T-cell (primary cell): ENCODE measurements at places on chromosomes 16 and 17.

DNA sequence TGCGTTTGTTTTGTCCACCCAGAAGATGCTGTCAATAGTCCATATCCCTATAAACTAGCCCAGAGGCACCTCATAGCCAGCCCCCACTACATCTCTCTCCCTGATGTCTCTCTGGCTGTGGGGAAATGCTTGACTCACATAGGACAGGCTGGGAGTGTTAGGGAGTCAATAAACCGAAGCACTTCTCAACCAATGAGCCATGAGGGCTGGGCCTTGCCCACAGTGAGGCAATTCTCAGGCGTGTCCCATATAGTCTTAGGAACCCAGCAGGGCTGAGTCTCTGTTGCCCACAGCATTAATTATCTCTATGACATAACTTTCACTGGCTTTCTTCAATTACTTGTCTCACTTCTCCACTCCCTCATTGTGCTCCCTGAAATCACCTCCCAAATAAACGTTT lies 387.3 kb upstream of the CDH11 start:
- DNase-seq: no peak

GRCh38 chr17:79296243-79296642 lies 221.6 kb downstream of the ENGASE start:
- no peak for DNase-seq

GRCh38 chr16:28162326-28162877 lies 49.4 kb downstream of the XPO6 start:
- DNase-seq: no peak

DNA sequence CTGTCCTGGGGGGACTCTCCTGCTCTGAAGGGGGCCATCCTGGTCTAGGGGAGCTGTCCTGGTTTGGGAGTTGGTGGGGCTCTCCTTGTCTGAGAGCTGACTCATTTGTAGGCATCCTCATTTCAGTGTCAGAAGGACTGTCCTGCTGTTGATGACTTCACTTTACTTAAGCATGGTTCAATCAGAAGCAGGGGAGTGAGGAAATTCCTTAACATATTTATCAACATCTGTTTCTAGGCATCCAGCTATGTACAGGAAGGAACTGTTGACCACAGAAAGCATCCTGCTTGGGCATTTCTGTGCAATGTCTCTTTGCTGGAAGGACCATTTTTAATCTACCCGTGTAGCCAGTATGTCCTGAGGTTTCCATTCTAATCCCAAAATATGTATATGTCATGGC lies 502.7 kb upstream of the HSBP1 start:
- no peak for DNase-seq

DNA sequence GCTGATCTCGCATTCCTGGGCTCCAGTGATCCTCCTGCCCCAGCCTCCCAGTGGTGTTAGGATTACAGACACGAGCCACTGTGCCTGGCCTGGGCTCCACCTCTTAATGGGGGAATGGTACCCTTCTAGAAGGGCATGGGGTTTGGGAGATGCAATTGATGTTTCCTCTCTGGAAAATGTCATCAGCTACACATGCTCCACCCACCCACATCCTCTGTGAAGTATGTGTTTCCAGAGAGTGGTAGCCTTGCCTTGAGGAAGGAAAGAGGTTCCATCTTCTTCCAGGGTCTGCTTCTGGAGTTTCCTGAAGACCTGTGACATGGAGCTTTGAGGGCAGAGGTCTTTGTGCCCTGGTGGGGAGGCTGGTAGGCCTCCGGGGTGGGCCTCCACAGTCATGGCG lies 45.2 kb upstream of the GSE1 start:
- no peak for DNase-seq

DNA sequence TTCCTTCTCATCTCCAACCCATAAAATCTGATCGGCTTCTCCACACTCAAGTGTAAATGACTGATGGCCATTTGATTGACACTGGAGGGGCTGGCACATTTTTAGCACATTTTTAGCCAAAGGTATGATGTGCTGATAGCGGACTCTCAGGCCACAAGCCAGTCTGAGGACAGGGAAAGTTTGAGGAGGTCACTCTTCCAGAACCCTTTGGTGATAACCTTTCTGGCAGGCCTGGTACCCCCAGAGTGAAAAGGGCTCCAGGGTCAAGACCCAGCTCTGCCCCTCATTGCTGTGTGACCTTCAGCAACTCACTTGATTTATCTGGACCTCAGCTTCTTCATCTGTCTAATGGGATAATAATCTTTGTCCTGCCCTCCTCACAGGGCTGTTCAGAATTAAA lies 1.7 kb upstream of the NLRC5 start:
- no peak for DNase-seq

- DNase-seq: peak; percentile 33
These were observed 950 bp downstream of the KLHDC4 start for GRCh38 chr16:87764600-87765472.

GRCh38 chr17:27762527-27763305 lies 37.6 kb downstream of the NOS2 start:
- DNase-seq: no peak

DNA sequence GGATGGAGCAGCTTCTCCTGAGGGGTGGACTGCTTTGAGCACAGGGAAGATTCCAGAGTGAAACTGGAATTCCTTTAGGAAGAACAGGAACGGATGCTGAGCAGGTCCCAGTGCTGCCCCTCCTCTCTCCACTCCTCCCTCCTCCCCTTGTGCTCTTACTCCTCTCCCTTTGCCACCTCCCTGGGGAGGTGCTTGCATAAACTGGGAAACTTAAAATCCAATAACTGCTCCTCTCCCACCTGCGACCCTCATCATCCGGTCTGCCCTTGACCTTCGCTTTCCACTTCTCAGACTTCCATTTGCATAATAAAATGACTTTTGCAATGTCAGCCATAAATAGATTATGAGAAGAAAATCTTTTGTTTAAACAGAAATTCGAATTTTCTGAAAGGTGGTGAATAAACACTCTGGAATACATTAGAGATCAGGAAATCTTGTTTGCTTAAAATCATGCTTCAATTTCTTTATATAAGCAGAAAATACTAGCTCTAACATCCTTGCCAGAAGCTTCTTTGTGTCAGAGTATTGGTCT lies 23.7 kb downstream of the HSBP1 start:
- DNase-seq: no peak

- DNase-seq: no peak
These were observed 57.7 kb upstream of the RBFOX3 start for GRCh38 chr17:79668344-79669250.

DNA sequence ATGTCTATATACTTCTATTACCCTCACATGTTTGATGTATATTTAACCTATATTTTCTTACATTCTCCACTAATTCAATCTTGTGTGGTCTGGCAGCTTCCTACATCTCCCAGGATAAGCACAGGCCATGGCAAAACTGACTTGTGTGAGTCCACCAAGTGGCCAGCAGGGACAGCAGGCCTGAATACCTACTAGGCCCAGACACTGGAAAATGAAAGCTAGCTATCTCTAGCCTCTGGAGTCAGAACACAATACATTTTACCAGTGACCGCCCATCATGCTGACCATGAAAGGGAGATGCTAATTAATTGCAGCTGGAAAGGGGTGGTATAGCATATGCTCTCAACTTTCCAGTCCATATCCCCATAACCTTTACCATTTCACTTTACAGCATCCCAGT lies 132.3 kb downstream of the PCTP start:
- no peak for DNase-seq

GRCh38 chr16:58435779-58436178 lies 43.5 kb downstream of the GINS3 start:
- DNase-seq: no peak

DNA sequence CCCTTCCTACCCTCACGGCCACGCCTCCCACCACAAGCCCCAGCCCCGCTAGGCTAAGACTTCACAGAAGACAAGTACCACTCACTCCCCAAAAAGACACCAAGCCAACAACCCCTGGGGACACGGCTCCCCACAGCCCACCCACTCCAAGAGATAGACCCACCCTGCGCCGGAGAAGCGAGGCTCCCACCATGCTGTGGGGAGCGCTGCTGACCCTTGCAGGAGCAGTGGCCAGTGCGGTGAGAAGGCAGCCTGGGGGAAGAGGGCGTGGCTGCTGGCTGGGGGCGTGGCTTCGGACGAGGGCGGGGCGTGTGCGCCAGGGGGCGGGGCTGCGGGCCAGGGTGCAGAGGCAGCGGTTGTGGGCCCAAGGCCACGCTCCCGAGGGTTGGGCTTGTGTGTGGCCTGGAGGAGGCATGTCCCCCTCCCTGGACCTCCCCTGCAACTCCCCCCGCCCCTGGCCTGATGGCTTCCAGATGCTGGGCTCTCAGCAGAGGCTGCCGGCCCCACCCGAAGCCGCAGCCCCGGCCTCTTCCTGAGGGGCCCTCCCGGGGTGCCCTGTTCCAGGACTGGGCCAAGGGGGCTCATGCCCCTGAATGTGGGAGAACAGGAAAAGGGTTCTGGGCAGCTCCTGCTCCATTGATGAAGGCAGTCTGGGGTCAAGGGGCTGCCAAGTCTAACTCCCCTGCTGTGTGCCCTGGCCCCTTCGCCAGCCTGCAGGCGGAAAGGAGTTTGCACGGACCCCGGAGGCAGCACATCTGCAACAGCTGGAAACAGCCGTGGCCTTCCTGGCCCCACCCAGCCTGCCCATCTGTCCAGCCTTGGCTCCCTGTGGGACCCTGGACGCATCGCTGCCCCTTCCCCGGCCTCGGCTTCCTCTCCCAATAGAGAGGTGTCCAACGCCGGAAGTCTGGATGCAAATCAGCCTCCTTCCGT lies 9.1 kb downstream of the TFAP4 start:
- DNase-seq: no peak

DNA sequence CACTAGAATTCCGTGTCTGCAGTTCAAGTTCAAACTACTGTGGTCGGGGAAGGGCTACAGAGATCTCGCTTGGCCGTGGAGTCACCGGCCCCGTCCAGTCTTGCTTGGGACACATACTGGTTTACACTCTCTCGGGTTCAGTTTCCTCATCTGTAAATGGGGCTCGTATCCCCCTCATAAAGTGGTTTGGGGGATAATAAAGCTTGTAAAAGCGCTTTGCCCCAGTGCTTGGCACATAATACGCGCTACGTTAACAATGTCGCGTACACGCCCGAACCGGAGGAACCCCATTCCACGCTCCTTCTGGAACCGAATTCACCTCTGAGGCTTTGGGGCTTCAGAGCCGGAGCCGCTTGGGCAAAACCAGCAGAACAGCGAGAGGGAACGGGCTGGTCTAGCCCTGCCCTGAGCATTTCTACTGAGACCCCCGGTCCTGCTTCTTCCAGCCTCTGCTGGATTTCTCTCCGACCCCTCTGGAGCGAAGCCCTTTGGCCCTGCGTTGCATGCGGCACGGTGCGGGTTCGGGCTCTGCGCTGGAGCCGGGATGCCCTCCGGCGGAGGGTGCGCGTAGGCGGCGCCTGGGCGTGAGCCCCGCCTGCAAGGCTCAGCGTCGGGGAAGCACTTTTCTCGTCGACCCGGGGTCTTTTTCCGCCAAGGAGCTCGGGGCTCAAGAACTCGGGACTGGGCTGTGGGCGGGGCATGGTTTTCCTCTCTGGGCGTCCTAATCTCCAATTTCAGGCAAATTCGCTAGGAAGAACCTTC lies 26.1 kb upstream of the HOXB13 start:
- DNase-seq: no peak

DNA sequence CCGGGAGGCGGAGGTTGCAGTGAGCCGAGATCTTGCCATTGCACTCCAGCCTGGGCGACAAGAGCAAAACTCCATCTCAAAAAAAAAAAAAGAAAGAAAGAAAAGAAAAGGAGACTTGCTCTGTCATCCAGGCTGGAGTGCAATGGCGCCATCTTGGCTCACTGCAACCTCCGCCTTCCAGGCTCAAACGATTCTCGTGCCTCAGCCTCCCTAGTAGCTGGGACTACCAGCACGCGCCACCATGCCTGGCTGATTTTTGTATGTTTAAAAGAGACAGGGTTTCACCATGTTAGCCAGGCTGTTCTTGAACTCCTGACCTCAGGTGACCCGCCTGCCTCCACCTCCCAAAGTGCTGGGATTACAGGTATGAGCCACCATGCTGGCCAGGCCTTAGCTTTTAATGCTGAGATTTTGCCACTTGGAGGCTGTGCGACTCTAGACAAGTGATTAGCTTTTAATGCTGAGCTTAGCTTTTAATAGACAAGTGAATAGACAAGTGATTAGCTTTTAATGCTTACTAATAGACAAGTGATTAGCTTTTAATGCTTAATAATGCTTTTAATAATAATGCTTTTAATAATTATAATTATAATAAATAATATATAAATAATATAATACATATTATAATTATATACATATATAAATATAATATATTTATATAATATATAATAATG lies 9.6 kb downstream of the LDAF1 start:
- no peak for DNase-seq

DNA sequence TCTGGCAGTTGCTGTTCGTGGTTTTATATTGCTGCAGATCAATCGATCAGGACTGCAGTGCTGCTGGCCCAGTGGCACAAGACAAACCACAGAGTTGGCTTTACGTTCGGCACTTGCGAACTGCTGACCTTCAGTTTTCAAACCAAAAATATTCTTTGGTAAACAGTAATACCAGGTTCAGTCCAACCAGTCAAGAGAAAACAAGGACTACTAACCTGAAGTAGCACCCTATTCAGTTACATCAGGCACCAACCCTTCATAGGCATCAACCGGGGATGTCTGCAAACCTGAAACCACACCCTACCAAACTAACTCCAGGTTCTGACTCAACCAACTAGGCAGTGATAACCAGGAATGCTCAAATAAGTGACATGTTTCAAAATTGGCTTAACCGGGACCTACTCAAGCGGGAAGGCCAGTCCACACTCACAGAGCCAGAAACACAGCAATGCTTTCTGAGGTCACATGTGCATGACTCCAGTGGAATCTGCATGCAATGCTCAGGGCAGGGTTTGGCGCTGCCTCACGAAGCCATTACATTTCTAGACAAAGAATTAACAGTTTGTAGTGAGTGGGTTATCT lies 91.1 kb downstream of the SMG6 start:
- DNase-seq: no peak
